ENCODE measurements at places on chromosomes 11 and 22.

DNA sequence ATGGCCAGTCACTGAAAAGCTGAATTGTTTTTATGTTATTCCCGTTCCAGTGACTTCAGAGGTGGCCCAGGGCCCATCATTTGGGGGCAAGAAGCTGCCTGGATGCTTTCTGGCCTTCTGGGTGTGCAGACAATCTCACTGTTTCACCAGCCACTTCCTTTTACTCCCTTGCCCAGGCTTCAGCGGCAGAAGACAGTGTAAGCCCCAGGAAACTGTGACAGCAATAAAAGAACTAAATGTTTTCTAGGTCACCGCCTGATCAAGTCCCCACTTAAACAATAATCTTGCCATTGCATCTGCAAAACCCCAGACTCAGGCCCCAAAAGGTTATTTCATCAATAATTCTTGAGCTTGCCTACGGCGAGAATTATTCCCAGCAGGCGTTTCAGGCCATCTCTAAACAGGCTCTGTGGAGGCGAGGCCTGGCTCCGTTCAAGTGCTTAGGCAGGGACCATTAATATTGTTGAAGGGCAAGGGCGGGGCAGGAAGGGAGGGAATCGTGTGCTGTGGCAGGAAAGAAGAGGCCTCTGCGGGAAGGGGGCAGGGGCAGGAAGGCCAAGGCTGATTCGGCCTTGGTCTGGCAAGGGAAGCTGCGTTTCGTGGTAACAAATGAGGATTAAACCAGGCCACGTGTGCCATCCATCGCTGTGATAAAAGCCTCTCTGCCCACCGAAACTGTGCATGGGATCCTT, 252.3 kb downstream of the KIRREL3 start:
- no peak for DNase-seq

DNA sequence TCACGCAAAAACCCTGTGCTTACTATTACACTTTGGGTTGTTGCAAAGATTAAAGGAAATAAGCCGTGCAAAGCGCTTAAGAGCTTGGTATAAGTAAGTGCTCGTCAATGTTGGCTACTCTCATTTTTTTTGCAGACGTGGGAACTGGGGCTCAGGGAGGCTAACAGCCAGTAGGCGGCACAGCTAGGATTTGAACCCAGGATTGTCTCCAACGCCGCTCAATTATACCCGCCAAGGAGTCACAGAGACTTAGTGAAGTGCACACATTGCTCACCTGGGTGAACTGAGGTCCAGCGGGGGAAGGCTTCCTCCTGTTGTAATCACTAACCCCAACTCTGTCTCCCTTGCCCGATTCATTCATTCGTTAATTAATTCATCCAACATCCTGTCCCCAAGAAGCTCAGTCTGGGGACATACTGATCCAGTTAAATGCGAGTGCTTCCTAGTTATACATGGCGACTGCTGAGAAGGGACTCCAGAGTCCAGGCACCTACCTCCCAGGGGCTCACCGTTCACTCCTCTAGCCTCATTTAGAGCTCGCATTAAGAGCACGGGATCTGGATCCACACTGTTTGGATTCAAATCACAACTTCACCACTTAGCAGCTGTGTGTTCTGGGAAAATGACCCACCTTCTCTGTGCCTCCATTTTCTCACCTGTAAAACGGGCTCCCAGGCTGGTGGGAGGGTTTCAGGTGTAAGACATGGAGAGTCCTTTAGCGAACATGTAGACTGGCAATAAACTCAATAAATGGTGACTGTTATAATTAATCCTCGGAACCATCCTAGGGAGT, 838 bp upstream of the MTFP1 start:
- DNase-seq = peak; percentile 56

DNA sequence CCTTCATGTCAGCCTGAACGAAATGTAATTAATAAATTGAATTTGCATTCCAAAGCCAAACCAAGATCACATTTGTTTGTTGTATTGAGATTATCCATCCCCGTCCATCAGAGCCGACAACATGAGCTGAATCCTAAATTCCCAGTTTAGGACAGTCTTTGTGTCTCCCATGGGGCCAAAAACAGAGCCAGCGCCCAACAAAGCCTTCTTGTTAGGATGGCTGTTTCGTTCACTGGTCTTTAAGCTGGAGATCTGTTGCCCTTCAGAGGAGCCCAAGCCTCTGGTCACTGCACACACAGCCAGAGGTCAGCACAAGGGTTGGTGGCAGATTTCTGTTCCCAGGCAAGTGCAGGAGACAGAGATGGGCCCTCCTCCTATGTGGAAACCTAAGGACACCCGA, 25.8 kb downstream of the DSCAML1 start:
- DNase-seq = no peak

DNA sequence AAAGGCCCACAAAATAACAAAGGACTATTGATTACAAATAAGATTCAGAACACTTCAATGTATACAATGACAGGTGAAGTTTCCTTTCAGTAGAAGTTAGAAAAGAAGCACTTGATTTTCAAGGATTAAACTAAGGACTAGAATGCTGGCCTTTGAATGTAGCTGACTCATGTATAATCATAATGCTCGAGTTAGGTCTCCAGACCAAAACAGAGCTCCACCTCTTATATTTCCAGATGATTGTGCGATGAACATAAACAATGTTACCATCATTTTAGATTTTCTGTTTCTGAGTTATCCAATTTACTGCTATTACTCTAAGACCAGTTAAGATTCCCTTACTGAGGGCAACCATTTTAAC, 40.4 kb upstream of the RAPSN start:
- DNase-seq = no peak

DNA sequence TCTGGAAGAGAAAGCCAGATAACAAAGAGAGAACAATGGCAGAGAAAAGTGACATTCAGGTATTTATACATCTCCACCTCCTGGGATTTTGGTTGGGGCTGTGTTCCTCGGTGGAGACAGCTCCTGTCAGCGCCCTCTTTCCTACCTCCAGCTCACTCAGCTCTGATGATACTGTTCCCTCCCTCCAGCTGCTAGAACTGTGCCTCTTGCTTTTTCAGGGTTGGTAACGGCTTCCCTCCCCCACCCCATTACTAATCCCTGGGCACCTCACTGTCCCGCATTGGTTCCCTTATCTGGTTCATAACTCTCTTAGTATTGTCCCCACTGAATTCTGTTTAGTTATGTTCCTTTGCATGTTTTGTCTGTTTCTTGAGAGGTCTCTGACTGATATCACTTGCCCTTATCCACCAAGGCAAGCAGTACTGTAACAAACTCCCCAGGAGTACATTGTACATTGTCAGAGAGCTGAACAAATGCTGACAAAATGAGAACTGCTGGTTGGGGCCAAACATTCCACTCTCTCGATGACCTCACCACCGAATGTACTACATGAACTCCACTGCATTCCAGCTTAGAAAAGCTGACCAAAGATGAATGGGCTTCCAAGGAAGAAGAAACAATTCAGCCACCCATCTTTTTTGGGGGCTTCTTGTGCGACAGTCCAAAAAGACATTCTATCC, 5.7 kb upstream of the FBXO3 start:
- no peak for DNase-seq

- peak; percentile 2 for DNase-seq
These were observed 824 bp upstream of the CBX6 start for GRCh38 chr22:38872831-38873248.

DNA sequence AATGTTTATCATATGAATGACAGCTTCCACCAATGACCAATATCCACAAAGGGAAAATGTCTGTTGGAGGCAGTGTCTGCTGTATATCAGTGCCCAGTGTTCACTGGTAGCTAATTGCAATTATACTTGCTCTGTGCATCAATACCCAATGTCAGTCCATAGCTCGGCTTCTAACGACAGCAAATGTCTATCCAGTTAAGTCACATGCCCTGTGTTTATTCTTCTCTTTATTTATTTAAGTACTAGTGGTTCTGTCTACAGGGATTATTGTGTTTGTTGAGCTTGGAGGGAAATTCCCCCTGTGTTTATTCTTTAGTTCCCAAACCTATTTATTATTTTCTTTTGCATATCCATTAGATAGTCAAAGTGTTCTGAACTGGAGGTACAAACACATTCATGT, 18.6 kb downstream of the TSKU start:
- no peak for DNase-seq

Data from RPMI8226 (cell line).